Ovary (tissue), 10 donors: ENCODE measurements at places on chromosomes 5 and 9. TPM values are rescaled to one million over a fixed set of nuclear protein-coding genes. Genes with fewer than 3 reads are reported as not detected.
A peak's percentile ranks its signal among the peaks of the same experiment; 100 is the strongest.

DNA sequence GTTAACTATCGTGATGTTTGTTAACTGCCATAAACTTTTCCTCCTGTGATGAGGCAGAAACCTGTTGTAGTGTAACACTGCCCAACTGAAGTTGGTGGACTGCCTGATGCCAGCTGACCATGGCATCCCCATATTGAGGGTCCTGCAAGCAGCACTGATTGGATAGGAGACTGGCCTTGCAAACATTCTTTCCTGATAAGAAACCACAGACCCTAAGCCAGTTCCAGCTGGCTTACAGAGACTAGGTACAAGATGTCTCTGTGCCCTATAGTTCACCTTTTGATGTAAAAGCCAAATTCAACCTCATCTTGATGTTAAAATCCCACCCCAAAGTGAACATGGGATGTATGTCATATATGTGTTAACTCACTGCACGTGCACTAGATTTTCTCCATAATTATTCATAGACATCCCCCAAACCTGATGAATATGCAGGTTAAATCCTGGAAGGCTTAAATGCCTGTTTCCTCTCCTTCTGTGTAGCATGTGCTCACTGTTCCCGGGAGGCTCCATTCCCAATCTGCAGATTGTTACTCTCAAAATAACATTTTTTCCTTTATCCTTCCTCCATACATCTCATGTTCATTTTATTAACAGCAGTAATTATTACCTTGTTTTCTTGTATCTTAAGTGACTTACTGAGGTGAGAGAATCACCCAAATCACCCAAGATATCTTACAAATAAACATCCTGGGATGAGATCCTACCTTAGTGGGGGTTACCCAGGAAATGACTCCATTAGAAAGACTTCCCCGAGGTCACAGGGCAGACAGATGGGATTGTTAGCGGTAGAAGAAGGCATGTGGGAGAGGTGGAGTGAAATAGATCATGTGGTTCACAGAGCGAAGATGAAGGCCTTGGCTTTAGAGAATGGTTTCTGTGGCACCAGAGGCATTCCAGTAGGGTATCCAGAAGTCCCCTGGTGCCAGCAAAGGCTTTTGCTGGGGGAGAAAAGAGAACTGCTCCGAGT, 566.7 kb downstream of the CCDC171 start:
- no peaks in the 10 kb centered on the region for H3K27me3 ChIP-seq
- peaks cover 8% of the 10 kb centered on the region for H3K4me1 ChIP-seq
- no peak overlapping the region for H3K27ac ChIP-seq
- no peak for DNase-seq
- no peak overlapping the region for H3K4me3 ChIP-seq

GRCh38 chr5:97042996-97043395, 99.4 kb downstream of the LIX1 start:
- no peaks in the 10 kb centered on the region for H3K36me3 ChIP-seq
- no peaks in the 10 kb centered on the region for H3K27me3 ChIP-seq
- no peak overlapping the region for H3K27ac ChIP-seq
- H3K4me3 ChIP-seq: no peak overlapping the region
- H3K4me1 ChIP-seq: no peaks in the 10 kb centered on the region

GRCh38 chr5:38249301-38249700, 9.1 kb upstream of the EGFLAM start:
- H3K36me3 ChIP-seq: no peaks in the 10 kb centered on the region
- H3K4me3 ChIP-seq: no peak overlapping the region
- DNase-seq: no peak
- no peaks in the 10 kb centered on the region for H3K4me1 ChIP-seq

DNA sequence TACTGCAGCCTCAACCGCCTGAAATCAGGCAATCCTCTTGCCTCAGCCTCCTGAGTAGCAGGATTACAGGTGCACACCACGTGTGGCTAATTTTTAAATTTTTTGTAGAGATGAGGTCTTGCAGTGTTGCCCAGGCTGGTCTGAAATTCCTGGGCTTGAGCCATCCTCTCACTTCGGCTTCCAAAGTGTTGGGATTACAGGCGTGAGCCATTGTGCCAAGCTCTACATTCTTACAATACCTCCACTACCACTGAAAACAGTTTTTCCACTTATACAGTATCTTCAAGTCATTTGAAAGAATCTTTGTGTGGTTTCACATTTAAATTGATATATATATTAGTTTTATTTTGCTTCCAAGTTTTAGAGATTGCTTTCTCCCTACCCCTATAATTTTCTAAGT, 42.6 kb downstream of the LARP1 start:
- H3K36me3 ChIP-seq: no peaks in the 10 kb centered on the region
- H3K4me3 ChIP-seq: no peak overlapping the region
- DNase-seq: no peak
- H3K27me3 ChIP-seq: no peaks in the 10 kb centered on the region

GRCh38 chr5:91307048-91307447, 76.1 kb downstream of the ARRDC3 start:
- H3K36me3 ChIP-seq: no peaks in the 10 kb centered on the region
- no peak overlapping the region for H3K4me3 ChIP-seq
- DNase-seq: peak; percentile 59
- no peak overlapping the region for H3K27ac ChIP-seq
- H3K4me1 ChIP-seq: peaks cover 7% of the 10 kb centered on the region

The ZCCHC10 gene
- 17.9 TPM for total RNA-seq

The GFPT2 gene
- 42.4 TPM for total RNA-seq

The PITX1 gene
- 0.11 TPM for total RNA-seq

The HSPB3 gene
- not detected for total RNA-seq

The BTNL9 gene
- total RNA-seq: 16.9 TPM
